ENCODE measurements at places on chromosomes 16 and 17. TPM values are rescaled to one million over a fixed set of nuclear protein-coding genes. Genes with fewer than 3 reads are reported as not detected.

- peak; percentile 93 for DNase-seq
Measured at GRCh38 chr16:3690470-3690928, 26.8 kb downstream of the TRAP1 start.

The FOXN1 gene
- not detected for polyA plus RNA-seq

DNA sequence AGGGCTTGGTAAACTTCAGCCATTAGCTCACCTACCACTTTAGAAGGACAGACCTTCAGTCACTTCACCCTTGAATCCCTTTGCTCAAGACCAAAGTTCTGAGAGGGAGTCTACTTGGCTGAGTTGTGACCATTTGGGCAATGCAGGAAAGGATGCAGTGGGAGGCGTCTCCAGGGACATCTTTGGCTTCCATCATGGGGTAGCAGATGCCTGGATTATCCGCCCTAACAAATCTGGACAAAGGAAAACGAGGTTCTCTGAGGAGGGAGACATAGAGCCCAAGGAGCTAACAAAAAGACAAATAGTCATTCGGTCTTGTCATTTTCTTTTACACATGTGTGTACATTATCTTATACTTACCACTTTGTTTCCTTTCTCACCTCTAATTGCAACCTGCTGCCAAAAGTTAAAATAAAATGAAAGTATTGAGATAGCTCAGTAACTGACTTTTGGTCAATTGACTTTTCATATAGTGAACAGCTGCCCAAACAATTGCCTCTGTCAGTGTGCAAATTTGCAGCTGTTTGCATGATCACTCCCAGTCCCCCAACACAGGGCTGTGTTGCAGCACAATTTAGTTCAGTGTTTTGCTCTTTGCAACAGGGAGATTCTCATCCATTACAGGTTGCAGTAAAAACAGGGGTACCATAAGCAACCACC, 108.9 kb upstream of the EEF2KMT start:
- DNase-seq: no peak

- peak; percentile 53 for DNase-seq
Measured at GRCh38 chr17:8384801-8385378, 1.9 kb upstream of the RPL26 start.

- no peak for DNase-seq
Measured at GRCh38 chr17:75617218-75617617, 16.0 kb upstream of the SMIM5 start.

DNA sequence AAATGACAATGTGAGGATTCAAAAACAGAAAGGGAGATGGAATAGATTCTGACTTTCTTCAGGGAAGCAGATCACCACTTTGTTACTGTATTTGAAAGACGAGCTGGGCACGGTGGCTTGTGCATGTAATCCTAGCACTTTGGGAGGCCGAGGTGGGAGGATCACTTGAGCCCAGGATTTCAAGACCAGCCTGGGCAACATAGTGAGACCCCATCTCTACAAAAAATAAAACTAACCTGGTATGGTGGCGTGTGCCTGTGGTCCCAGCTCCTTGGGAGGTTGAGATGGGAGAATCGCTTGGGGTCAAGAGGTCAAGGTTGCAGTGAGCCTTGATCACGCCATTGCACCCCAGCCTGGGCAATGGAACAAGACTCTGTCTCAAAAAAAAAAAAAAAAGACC, 34.0 kb downstream of the PIGL start:
- no peak for DNase-seq

All from hepatocyte (in vitro differentiated cells).